Activated CD8-positive, alpha-beta memory T cell treated with anti-CD3 and anti-CD28 coated beads for 48 hours (primary cell): ENCODE measurements at places on chromosomes 1 and 21.

DNA sequence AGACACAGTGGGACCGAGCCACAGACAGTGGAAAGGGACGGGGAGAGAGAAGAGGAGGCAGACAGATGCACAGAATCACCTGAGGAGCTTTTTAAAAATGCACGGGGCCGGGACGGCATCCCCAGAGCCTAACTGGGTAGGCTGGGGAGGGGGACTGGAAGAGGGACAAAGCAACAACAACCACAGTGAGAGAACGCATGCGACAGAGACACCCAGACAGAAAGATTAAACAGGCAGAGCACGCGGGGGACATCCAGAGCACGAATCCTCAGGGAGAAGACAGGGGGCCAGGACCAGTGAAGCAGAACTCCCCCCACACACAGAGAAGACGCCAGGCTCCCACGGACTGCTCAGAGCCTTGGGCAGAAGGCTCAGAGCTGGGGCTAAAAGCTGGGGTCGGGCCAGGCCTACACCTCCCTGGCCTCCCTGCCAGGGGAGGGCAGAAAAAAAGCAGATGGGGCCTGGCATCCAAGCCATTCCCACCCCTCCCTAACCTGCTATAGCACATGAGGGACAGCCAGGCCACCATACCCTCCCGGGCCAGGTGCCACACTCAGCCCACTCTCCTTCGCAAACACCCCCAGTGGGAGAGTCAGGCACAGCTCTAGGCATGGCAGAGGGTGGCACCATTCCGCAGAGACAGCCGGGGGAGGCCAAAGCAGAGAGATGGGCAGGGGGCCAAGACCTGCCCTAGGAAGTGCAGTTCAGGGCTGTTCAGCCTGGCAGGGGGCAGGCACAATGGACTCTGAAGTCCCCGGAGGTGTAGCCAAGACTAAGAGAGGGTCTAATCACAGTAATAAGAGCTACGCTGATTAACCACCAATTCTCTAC is 29.8 kb upstream of the COL16A1 start:
- DNase-seq = no peak

DNA sequence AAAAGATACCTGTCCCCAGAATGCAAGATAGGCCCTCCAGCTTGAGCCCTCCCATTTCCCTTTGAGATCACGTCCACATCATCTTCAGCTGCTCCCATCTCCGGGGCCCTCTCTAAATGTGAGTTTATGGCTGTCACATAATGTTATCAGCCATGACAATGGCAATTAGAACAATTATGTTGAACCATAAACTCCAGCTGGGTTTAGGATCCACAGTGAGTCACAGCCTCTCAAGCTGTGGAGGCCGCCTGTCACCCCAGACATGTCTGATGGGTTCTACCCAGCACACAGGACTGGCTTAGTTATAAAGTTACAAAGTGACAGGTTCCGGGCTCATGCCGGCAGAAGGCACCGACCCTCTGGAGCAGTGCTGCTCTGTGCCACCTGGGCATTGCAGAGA is 597.3 kb downstream of the PTPRU start:
- DNase-seq = no peak

GRCh38 chr1:173865468-173866164 is 2.2 kb downstream of the GAS5 start:
- DNase-seq = no peak

GRCh38 chr1:95655321-95656020 is 421.5 kb downstream of the RWDD3 start:
- no peak for DNase-seq

DNA sequence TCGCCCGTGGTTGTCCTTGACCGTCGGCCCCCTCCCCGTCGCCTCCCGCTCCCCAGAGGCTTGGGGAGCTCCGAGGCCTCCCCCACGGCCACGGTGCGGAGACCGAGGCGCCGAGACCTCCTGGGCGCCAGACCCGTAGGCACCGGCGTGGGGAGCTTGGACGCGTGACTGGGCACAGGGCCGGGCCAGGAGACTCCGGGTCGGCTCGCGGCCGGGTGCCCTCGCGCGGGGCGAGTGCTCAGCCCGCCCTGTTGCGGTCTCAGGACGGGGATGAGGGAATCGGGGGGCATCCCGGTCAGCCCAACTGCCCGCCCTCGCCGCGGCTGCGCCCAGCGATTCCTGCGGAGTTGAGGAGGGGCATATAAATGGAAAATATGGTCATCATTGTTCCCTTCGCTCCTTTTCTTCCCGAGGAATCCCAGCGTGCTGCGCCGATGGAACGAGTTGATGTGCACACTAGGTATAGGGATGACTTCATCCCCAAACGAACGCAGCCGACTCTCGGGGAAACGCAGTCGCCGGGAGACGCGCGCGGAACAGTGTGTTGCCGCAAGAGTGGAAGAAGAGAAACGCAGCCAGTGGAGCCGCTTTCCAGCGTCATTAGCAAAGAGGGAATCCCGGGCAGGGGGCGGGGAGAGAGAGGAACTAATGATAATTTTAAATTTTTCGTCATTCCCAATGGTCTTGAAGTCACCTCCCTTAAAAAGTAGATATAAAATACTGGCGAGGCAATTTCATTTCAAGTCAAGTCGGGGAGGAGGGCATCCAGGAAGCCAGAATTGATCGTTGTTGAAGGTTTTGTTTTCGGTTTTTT is 747 bp upstream of the ENAH start:
- no peak for DNase-seq

GRCh38 chr1:39269791-39270342 is 65.4 kb downstream of the MACF1 start:
- DNase-seq = no peak

GRCh38 chr1:221865808-221866207 is 123.9 kb upstream of the DUSP10 start:
- no peak for DNase-seq
